ENCODE measurements at places on chromosomes 7 and 10.

DNA sequence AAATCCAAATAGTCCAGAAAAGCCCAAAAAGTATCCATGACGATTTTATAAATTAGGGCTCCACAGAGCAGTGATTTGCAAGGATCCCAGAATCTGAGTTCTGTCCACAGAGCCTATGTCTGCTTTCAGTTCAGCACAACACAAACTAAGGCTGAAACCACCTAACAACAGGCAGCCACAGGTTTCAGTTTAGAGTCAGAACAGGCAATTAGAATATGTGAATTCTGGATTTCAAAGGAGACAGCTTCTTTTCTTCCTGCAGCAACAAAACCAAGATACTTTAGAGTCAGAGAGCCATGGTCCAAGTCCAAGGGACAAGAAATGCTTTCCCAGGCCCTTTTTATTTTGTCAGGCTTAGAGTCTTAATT lies 23.6 kb downstream of the IFIT3 start:
- DNase-seq = peak; percentile 24

DNA sequence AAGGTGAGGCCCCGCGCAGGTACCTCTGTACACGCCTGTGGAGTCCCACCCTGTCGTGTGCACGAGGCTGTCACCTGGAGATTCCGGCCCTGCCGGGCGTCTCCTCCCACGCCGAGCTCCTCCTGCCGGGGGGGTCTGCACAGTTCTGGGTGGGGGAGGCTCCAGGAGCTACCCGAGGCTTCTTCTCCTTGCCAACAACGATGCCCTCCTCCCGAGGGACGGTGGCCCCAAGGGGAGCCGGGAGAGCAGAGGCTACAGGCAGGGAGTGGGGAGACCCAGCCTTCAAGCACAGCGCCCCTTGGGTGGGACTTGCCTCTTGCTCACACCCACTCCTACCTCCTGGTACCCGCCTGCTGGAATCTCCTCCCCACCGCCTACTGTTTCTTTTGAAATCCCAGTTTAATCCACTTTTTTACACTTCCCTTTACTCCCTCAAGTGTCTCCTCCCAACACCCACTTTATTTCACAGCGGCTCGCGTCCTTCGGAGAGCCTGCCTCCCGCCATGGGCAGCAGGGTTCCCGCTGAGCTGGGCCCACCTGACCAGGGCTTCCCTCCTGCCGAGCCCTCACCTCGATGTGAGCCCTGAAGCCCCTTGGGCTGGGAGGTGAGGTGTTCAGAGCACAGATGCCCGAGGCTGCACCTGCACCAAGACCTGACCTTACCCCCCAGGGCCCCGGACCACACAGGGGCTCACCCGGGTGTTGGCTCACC lies 338.1 kb downstream of the DNAJB6 start:
- no peak for DNase-seq

DNA sequence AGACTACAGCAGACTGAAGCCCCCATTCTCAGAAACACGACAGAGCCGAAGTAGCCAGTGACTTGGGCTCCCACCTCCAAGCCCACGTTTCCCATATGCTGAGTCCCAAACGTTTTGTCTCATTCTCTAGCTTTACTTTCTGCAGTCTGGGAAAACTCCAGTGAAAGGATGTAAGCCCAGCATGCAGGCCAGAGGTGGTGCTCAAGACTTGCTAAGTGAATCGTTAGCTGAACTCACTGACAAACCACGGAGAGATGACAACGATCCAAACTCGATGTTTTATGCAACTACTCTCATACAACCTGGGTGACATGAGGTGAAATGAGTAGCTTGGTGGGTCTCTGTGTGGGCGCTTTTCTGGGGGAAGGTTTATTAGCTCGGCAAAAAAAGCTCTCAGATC lies 731.8 kb downstream of the SUGCT start:
- peak; percentile 18 for DNase-seq

- peak; percentile 33 for DNase-seq
These were observed 75.5 kb upstream of the PCGF5 start for GRCh38 chr10:91144961-91145360.

GRCh38 chr7:94458041-94458440 lies 51.6 kb upstream of the CASD1 start:
- no peak for DNase-seq
